ENCODE measurements at places on chromosomes 3 and 15. TPM values are rescaled to one million over a fixed set of nuclear protein-coding genes. Genes with fewer than 3 reads are reported as not detected.

The DNAJC19 gene
- total RNA-seq, result 34.2 TPM

The ETV5 gene
- 19.9 TPM for total RNA-seq

The GPR15 gene
- not detected for total RNA-seq

The ALCAM gene
- total RNA-seq, result 0.82 TPM

GRCh38 chr3:154062513-154062912 is 58.7 kb upstream of the ARHGEF26 start:
- no peak overlapping the region for H3K27ac ChIP-seq

GRCh38 chr3:98655666-98656065 is 62.3 kb upstream of the CPOX start:
- H3K4me3 ChIP-seq, result no peak overlapping the region
- H3K36me3 ChIP-seq, result no peaks in the 10 kb centered on the region
- H3K4me1 ChIP-seq, result no peaks in the 10 kb centered on the region
- no peak overlapping the region for H3K27ac ChIP-seq
- peaks cover 10% of the 10 kb centered on the region for H3K27me3 ChIP-seq

DNA sequence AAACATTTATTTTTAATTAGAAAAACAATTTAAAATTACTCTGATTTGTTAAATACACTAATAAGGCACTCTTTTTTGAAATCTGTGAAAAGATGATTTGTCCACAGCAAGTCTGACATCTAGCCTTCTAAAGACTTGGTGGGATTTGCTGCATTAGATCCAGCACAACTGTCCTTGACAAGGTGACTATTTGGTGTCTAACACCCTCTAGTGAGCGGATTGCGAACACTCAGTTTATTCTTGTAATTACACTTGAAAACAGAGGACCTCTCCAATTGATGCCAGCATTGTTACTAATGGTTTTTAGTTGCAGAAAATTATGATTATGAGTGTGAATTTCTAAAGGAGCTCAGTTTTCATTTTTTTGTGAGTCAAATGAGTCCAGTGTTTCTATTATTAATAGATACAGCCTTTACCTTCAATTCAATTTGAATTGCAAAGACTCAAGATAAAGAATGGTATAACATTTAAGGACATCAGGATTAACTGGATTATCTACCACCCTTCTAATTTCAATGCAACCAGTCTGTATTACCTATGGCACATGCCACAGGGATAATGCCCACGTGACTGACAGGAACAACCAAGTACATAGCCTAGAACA is 29.7 kb upstream of the STRIT1 start:
- H3K4me3 ChIP-seq, result no peak overlapping the region
- peak; percentile 39 for DNase-seq
- no peaks in the 10 kb centered on the region for H3K4me1 ChIP-seq
- H3K27ac ChIP-seq, result no peak overlapping the region
- no peaks in the 10 kb centered on the region for H3K36me3 ChIP-seq

The PGBD4 gene
- 1.9 TPM for total RNA-seq

DNA sequence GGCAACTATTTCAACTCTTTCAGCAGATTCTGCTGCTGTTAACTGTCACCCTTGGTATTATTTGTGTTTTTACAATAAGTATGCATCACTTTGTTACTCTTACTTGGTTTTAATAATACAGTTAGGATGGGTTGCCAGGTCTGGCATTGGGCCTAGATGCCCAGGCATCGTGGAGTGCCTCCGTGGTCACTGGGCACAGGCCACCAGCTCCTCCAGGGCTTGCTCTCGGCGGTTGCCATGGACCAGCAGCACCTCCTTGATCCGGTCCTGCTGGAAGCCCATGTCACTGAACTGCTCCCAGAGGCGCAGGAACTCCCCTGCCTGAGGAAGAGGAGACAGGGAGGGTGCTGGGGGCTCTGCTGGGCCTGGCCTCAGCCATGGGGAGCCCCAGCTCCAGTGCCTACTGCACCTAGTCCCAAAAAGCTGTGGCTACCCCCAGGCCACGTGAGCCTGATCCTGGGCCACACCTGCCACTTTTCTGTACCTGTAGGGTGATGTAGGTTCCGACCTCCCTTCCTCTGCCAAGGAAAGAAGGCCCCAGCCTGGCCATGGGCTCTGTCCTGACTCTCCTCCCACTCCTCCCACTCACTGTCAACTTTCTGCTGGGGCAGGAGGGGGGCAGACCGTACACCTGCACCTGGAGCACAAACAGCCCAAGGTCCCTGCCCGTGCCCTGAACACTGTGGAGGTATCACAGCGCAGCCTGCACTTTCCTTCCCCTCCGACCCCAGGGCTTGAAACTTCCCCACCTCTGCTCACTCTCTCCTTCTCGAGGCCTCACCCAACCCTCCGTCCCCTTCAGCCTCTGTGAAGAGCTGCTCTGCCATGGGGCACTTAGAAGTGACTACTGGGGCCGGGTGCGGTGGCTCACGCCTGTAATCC is 16.6 kb downstream of the KBTBD13 start:
- H3K27me3 ChIP-seq, result no peaks in the 10 kb centered on the region
- no peak overlapping the region for H3K4me3 ChIP-seq
- peaks cover 19% of the 10 kb centered on the region for H3K4me1 ChIP-seq
- peaks cover 9% of the 10 kb centered on the region for H3K36me3 ChIP-seq
- H3K27ac ChIP-seq, result no peak overlapping the region
- DNase-seq, result no peak

DNA sequence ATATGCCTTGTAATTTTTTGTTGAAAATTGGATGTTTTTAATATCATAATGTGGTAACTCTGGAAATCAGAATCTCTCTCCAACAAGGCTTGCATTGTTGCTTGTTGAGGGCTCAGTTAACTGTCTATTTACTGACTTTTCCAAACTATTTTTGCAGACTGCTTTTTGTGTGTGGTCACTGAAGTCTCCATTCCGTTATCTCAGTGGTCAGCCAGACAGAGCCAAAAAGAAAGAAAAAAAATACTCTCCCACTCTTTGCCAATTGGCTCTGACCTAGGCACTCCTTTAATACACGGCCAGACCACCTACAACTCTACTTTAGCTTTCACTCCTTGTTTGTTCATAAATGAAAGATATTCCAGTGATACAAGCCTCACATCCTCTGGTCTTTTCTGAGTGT is 52.5 kb downstream of the IFT80 start:
- DNase-seq, result no peak
- no peaks in the 10 kb centered on the region for H3K4me1 ChIP-seq
- no peaks in the 10 kb centered on the region for H3K36me3 ChIP-seq
- H3K27me3 ChIP-seq, result no peaks in the 10 kb centered on the region
- H3K27ac ChIP-seq, result no peak overlapping the region

The CLDN18 gene
- not detected for total RNA-seq

DNA sequence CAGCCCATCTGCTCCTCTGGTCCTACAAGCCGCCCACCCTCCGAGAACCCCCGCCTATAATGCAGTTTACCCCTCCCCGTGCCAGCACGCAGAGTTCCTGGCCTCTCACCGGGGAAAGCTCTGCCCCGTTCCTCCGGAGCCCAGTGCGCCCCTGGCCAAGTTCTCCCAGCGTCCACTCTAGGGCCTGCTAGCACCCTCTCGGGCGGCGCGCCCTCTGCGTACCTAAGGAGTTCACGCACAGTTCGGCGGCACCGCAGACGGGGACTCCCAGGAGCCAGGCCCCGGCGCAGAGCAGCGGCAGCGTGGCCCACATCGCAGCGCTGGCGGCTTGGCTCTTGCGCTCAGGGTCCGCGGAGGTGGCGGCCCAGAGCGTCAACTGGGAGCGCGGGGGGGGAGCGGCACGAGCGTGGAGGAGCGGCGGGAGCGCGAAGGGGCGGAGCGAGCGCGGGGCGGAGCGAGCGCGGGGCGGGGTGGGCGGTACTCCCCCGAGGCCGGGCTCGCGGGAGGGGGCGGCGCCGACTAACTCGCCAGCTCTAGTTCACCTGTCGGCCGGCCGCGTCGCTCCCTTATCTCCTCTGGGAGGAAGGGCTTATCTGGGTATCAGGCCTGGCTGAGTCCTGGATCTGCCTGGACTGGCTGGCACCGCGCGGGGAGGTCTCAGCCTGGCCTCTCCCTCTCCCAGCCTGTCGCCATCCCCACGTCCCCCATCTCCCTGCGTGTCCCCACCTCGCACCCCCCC is at the start of gene CTSH:
Gene CTSH (minus strand): TSS at position 378 of the 739 bp plus-strand sequence. CDS start 65 bp downstream, at position 313.
- peak within 1 kb of the TSS; percentile 54 for H3K27ac ChIP-seq
- no peaks in the 10 kb centered on the region for H3K36me3 ChIP-seq
- DNase-seq, result peak; percentile 47
- H3K4me1 ChIP-seq, result peaks cover 5% of the 10 kb centered on the region
- H3K27me3 ChIP-seq, result no peaks in the 10 kb centered on the region
- H3K4me3 ChIP-seq, result peak within 1 kb of the TSS; percentile 85

- no peak overlapping the region for H3K4me3 ChIP-seq
- peak overlapping the region; percentile 78 for H3K27ac ChIP-seq
These were observed 12.7 kb downstream of the ARHGEF3 start for GRCh38 chr3:56789076-56789475.

The EPHB3 gene
- total RNA-seq, result 0.13 TPM

The SOX2 gene
- total RNA-seq, result not detected

DNA sequence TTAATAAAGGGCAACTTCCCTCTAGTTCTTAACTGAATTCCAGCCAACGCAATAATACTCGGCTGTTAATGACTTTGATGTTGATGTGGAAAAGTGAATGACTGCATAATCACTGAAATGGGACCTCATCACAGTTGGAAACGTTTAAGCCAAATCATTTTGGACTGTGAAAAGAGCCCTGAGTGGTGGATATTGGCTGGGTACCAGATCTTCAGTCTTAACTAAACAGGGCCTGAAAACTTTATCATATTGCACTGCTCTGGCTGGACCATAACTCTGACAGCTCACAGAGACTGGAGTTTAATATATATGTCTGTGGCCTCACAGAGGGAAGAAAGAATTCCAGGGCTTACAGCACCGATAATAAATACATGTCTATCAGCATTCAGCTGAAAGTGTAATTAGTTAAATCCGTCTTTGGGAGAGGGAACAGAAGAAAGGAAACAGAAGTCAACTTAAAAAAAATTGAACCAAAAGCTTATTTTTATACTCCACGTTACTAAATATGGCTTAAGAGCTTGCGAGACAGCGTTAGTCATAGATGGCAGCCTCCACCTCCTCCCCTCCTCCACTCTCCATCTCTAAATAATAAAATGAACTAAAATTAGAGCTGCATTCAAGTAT is 222.3 kb upstream of the CDIN1 start:
- no peak for DNase-seq
- no peaks in the 10 kb centered on the region for H3K27me3 ChIP-seq
- H3K4me1 ChIP-seq, result no peaks in the 10 kb centered on the region
- H3K36me3 ChIP-seq, result no peaks in the 10 kb centered on the region
- H3K4me3 ChIP-seq, result no peak overlapping the region

GRCh38 chr15:60695713-60696522 is 217.0 kb upstream of the ICE2 start:
- no peak overlapping the region for H3K4me3 ChIP-seq
- H3K27me3 ChIP-seq, result no peaks in the 10 kb centered on the region
- H3K27ac ChIP-seq, result no peak overlapping the region

DNA sequence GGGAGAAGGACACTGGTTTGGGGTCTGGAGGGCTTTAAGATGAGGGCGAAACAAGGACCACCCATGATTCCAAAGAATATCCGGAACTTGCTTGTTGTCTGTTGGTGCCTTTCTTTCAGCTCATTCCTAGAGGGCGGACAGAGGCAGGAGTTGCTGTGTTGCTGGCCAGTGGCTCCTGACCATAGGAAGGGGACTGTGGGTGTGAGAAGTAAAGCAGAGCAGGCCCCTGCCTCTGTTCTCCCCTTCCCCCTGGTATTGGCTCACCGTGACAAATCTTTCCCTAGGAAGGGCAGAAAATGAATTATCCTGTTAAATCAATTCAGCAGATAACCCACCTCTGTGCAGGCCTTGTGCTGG is 89.1 kb downstream of the LIPC start:
- H3K36me3 ChIP-seq, result no peaks in the 10 kb centered on the region
- no peak overlapping the region for H3K27ac ChIP-seq
- no peak for DNase-seq

The KLHL6 gene
- total RNA-seq, result 0.31 TPM

The C15orf62 gene
- 0.49 TPM for total RNA-seq

The CCDC54 gene
- not detected for total RNA-seq

- no peaks in the 10 kb centered on the region for H3K4me1 ChIP-seq
- no peaks in the 10 kb centered on the region for H3K27me3 ChIP-seq
- H3K27ac ChIP-seq, result no peak overlapping the region
- no peak overlapping the region for H3K4me3 ChIP-seq
- DNase-seq, result no peak
These were observed 524.2 kb downstream of the NLGN1 start for GRCh38 chr3:173921732-173922131.

- H3K27ac ChIP-seq, result no peak overlapping the region
- DNase-seq, result no peak
- no peak overlapping the region for H3K4me3 ChIP-seq
- no peaks in the 10 kb centered on the region for H3K4me1 ChIP-seq
These were observed 171.5 kb downstream of the RPLP1 start for GRCh38 chr15:69624155-69624520.

- peaks cover 10% of the 10 kb centered on the region for H3K4me1 ChIP-seq
- H3K4me3 ChIP-seq, result peak overlapping the region; percentile 64
- H3K27me3 ChIP-seq, result no peaks in the 10 kb centered on the region
- no peak overlapping the region for H3K27ac ChIP-seq
- H3K36me3 ChIP-seq, result no peaks in the 10 kb centered on the region
These were observed 25.9 kb downstream of the MELTF start for GRCh38 chr3:197003461-197004385.

DNA sequence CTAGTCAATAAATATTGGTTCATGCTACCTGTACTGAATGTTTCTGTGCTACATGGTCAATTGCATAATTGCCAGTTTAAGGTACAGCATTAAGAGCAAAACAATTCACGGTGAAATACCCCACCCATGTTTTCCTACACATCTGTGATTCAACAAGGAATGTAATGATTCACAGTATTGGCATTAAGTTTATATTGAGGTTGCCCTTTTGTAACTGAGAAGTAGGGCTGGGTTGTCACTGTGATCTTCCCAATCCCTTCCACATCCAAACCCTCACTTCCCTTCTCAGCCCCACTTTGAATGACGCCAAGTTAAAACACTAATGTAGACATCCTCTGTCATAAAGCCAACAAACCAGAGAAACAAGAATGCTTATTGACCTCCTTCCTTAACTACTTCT is 112.0 kb upstream of the TJP1 start:
- no peaks in the 10 kb centered on the region for H3K36me3 ChIP-seq
- no peaks in the 10 kb centered on the region for H3K4me1 ChIP-seq
- H3K27me3 ChIP-seq, result no peaks in the 10 kb centered on the region
- no peak for DNase-seq
- H3K27ac ChIP-seq, result no peak overlapping the region

GRCh38 chr3:102361101-102361500 is 73.7 kb upstream of the ZPLD1 start:
- no peaks in the 10 kb centered on the region for H3K27me3 ChIP-seq
- no peaks in the 10 kb centered on the region for H3K4me1 ChIP-seq
- no peak overlapping the region for H3K4me3 ChIP-seq
- no peaks in the 10 kb centered on the region for H3K36me3 ChIP-seq
- no peak for DNase-seq
- H3K27ac ChIP-seq, result no peak overlapping the region

- no peak overlapping the region for H3K27ac ChIP-seq
- no peak for DNase-seq
- H3K4me3 ChIP-seq, result no peak overlapping the region
These were observed 10.3 kb upstream of the IL12A start for GRCh38 chr3:159978353-159978752.

The SI gene
- not detected for total RNA-seq

GRCh38 chr3:115903843-115904242 is 280.5 kb downstream of the GAP43 start:
- H3K36me3 ChIP-seq, result no peaks in the 10 kb centered on the region
- DNase-seq, result no peak
- no peaks in the 10 kb centered on the region for H3K4me1 ChIP-seq

Measured in gastrocnemius medialis (tissue), 4 donors.